H7 (cell line): ENCODE measurements at places on chromosomes 2 and 18. TPM values are rescaled to one million over a fixed set of nuclear protein-coding genes. Genes with fewer than 3 reads are reported as not detected.
A peak's percentile ranks its signal among the peaks of the same experiment; 100 is the strongest.

Gene AGAP1
- 12.6 and 17.1 TPM in 2 replicates for total RNA-seq

Gene RBM43
- 0.59 and 4.1 TPM in 2 replicates for total RNA-seq

Gene PIEZO2
- total RNA-seq: 3.0 and 6.5 TPM in 2 replicates

GRCh38 chr2:152950126-152950525 is 231.7 kb downstream of the ARL6IP6 start:
- DNase-seq: peak; percentile 4

GRCh38 chr2:139078376-139078775 is 298.2 kb upstream of the NXPH2 start:
- DNase-seq: no peak

- DNase-seq: no peak
Measured at GRCh38 chr2:145759228-145759915, 1239.5 kb upstream of the ZEB2 start.

- DNase-seq: no peak
Measured at GRCh38 chr18:56291294-56291693, 347.1 kb downstream of the TXNL1 start.

DNA sequence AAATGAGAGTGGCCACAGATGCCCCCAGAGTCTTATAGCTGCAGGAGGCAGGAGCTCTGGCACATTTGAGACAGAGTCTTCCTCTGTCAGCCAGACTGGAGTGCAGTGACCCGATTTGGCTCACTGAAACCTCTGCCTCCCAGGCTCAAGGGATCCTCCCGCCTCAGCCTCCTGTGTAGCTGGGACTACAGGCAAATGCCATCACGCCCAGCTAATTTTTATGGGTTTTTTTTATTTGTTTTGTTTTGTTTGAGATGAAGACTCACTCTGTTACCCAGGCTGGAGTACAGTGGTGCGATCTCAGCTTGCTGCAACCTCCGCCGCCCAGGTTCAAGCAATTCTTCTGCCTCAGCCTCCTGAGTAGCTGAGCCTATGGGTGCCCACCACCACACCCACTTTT is 80.7 kb upstream of the CABLES1 start:
- DNase-seq: no peak
